ENCODE measurements at places on chromosomes 1 and 21.

GRCh38 chr1:245010018-245010614 lies 144.7 kb upstream of the KIF26B start:
- no peak for DNase-seq

DNA sequence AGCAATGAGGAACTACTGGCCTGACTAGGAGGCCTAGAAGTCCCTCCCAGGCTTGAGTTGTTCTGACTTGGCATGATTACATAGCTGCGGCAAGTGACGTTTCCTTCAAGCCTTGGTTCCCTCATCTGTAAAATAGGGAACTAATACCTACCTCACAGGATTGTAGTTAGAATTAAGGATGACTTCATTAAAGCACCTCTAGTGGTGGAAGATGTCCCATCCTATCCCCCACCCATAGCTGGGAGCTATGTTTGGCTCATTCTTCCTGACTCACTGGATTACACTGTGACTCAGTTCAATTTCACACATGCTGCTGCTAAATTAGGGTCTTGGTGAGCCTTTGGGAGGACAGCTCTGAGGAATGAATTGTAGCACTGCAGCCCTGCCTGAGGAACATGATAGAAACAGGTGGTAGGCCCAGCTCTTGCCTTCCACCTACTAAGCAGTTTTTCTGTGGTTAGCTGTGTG lies 6.0 kb upstream of the SHISA4 start:
- no peak for DNase-seq

DNA sequence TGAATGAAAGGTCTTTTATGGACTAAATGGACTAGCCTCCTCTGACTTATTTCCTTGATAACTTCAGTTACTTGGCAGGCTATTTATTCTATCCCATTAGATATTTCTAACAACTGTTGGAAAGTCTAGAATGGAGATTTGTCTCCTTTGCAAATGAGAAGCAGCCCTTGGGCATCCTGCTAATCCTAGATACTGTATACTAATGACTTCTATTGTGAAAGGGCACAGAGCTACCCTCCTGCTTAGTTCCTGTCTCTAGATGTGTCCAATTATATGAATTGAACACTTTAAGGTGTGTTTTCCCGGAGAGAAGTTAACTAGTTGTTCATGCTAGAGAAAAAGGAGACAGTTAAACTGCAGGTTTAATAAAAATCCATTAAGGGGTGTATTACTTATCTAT lies 10.2 kb upstream of the NCMAP start:
- DNase-seq: no peak

- DNase-seq: no peak
Measured at GRCh38 chr1:2556277-2556677, at the start of gene TNFRSF14. Gene TNFRSF14 (plus strand): TSS chr1:2556371. CDS start chr1:2556665, 294 bp downstream.

DNA sequence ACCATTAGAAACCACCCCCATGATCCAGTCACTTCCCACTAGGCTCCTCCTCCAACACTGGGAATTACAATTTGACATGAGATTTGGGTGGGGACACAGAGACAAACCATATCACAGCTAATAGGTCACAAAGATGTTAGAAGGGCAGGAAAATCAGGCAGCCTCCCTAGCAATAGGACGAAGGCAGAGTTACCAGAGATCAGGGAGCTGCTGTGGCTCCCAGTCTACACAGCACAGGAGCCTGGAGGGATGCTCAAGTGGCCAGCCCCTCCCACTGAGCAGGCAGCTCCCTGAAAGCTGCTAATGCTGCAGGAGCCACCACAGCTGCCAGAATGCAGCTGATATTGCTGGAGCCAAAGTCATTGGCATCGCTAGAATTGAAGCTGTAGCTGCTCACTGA lies 51.0 kb downstream of the CR1L start:
- DNase-seq: no peak

DNA sequence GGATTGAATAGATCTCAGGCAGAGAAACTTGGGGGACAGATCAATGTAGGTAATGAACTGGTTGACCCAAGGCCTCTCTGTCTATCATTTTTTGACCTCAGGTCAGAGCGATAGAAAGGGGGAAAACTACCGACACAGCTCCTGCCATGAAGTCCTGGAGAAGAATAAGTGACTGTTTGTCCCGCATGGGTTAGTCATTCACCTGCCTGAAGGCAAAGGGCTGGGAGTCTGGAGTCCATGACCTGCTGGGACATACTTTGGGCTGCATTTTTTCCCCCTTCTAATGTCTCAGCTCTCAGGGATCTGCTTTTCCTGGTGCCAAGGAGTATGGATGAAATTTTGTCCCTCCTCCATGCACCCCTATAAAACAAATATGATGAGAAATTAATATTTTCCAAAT lies 1.6 kb upstream of the ROR1 start:
- no peak for DNase-seq

DNA sequence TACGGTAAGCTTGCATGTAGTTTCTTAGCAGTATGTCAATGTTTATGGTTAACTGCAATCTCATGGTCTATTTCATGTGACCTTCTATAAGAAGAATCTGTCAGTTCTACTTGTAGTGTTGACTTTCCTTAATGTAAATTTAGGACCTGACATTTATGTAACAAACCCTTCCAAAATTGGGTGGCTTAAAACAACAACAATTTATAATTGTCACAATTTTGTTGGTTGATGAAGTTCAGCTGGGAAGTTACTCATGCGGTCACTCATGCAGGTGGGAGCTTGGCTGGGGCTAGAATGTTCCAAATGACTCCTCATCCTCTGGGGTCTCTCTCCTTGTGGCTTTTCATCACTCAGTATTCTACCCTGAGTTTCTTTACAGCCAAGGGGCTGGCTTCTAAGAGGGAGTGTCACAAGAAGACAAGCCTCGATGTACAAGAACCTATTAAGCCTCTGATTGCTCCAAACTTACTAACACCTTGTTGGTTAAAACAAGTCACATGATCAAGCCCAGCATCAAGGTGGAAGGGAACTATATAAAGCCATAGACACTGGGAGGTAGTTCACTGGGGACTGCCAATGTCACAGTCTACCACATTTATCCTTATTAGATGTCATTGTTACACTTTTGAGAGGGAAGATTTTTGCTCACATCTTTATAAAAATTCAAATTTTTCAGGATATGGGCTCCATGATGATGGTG lies 23.9 kb downstream of the CCN1 start:
- DNase-seq: no peak

DNA sequence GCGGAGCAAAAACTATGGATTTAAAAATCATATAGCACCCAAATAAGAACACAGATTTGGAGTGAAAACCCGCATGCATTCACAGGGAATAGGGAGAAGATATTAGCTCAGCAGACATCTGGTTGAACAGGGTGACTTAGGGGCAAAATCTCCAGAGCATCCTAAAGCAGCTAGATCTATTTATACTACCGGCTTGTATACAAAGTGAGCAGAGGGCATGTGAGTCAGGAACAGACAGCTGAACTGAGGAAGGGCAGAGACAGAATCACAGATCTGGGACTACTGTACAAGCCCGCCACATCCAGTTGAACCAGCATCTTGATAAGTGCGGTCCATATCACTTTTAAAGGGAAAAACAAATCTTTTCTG lies 35.2 kb upstream of the EXOSC10 start:
- no peak for DNase-seq

GRCh38 chr1:1228596-1229321 lies 3.0 kb downstream of the SDF4 start:
- no peak for DNase-seq

DNA sequence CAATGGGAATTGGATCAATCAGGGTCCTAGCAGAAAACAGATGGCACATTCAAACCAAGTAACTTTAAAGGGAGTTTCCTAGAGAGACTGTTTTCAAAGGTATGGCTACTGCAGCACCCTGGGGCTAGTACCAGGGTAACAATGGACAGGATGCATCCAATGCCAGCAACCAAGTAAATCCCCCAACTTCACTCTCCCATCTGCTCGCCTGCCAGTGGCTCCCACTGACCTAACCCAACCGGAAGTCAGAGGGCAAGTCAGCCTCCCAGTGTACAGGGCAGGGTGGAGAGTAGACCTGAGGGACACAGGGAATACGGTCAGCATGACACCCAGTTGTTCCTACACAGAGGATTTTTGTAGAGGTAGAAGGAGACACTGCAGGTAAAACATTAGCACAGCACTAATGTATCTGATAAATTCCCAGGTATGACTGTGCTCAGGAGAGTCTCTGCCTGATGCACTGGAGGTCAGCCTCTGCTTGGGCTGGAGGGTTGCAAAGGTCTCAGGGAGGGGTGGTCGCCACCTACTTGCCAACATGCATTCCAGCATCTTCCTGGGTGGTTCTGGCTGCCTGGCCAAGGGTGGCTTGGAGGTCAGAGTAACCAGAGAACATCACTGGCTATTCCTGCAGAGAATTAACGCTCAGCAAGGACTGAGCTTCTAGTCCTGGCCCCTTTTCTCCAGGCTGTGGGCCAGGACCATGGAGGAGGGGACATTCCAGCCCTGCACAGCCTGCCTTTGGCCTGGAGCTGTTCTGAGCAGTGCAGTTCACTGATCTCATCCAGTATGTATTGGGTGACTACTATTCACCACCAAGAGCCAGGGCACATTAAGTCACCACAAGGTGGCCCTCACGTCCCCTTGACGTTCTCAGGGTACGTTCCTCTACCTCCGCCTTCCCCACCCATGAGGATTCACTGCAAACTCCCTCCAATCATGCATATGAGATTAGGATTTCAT lies 5.1 kb upstream of the GJA4 start:
- no peak for DNase-seq

- no peak for DNase-seq
Measured at GRCh38 chr1:35406103-35406502, 137.6 kb downstream of the ZMYM4 start.

DNA sequence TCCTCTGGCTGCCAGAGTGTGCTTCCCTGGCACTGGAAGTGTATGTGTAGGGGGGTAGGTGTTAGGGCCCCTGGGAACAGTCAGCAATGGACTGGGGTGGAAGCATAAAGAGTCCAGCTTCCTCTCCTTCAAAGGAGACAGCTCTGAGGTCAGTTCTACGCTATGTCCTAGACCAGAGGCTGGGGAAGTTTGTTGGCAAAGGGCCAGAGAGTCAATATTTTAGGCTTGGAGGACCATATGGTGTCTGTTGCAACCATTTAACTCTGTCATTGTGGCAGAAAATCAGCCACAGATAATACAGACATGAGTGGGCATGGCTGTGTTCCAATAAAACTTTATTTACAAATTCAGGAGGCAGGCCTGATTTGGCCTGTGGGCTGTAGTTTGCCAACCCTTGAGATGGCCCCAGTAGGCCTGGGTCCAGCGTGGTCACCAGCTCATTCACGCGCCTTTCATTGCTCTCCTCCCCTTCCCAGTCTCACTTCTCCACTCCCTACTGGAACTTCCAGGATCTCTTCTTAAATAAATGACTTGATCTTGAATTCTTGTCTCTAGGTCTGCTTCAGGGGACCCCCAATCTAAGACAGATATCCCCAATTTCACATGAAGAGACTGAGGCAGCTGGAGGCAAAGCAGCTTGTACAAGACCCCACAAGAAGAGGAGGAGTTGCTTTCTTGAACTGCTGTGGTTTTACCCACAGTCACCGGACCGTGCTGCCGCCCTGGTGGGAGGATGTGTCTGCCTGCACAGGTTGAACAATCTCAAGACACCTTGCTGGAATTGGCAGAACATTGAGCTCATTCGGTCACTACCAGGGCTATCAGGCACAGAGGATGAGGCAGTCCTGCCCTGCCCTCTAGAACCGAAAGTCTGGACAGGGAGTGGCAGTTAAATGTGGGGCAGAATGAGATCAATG lies 162.4 kb upstream of the POU3F1 start:
- DNase-seq: no peak

- no peak for DNase-seq
Measured at GRCh38 chr1:98453066-98453465, 208.5 kb upstream of the SNX7 start.

DNA sequence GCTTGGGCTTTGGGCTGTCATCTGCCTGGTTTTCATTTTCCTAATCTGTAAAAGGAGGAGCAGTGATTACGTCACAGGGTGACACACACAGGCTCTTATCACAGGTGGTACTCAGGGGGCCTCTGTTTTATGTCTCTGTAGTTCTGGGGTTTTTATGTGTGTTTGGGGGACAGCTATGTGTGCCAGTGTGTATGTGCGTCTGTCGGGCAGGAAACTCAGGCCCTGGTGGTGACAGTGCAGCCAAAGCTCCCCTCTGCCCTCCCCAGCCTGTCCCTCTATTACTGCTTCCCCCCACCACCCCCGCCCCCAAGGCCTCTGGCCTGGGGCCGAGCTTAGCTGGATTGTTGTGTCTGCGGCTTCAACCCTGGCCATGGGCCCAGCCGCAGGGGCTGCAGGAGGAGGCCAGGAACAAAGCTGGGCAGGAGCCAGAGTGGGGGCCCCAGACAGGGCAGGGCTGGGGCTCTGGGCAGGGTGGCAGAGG lies 13.3 kb downstream of the MFAP2 start:
- DNase-seq: no peak

- no peak for DNase-seq
Measured at GRCh38 chr1:27399251-27400025, 7.0 kb downstream of the GPR3 start.

GRCh38 chr1:63686696-63687095 lies 87.1 kb upstream of the ROR1 start:
- no peak for DNase-seq

- no peak for DNase-seq
Measured at GRCh38 chr1:11229203-11229602, 33.1 kb downstream of the MTOR start.

DNA sequence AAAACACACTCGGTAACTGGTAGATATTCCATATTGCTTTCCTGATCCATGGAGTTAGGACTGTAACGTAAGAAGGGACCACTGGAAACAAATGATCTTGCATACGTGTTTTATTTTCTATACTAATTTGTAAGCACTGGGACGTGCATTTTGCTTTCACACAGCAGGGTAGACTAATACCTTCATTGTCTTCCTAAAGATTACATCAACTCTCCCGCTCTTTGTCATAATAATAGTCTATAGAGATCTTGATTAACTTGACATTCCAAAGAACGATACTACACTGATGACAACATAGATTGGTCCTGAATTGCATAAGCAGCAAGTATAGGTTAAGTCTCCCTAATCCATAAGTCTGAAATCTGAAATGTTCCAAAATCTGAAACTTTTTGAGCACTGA lies 166.5 kb downstream of the FAF1 start:
- DNase-seq: no peak

DNA sequence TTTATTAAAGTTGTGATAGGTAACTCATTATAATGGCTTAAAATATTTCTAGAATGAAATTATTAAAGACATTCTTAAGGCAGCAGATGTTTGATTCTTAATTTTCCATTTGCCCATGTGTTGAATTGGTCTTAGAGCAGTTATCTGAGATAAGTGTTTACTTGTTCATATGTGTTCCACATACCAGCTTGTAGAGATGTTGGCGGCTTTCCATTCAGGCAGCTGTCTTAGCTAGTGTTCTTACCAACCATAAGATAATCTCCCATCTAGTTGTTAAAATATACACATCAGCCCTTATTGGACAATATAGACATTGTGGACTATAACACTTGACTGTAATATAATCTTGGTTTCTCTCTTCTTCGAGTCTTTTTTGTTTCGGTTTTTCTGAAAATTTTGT lies 1372.9 kb upstream of the ADGRL2 start:
- DNase-seq: no peak

GRCh38 chr21:42007356-42007940 lies 2.7 kb downstream of the ZBTB21 start:
- no peak for DNase-seq

DNA sequence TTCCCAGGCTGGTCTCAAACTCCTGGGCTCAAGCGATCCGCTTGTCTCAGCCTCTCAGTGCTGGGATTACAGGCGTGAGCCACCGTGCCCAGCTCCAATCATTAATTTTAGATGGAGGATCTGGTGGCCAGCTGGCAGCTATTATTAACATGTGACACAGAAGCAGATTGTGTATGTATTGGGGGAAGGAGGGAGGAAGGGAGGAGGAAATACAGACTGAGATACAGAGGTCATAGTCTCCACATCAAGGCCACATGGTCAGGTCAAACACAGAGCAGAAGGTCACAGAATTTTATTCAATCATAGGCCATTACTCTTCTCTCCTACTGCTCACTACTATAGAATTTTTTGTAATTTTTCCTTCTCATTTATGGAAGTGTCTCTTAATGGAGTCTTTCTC lies 57.9 kb upstream of the ADORA3 start:
- no peak for DNase-seq
